Esophagus squamous epithelium (tissue), 5 donors: ENCODE measurements at places on chromosomes 7 and 10.

GRCh38 chr10:122688293-122688989 is 11.2 kb downstream of the C10orf120 start:
- DNase-seq: no peak

GRCh38 chr10:29895456-29895855 is 163.9 kb downstream of the JCAD start:
- no peak for DNase-seq

DNA sequence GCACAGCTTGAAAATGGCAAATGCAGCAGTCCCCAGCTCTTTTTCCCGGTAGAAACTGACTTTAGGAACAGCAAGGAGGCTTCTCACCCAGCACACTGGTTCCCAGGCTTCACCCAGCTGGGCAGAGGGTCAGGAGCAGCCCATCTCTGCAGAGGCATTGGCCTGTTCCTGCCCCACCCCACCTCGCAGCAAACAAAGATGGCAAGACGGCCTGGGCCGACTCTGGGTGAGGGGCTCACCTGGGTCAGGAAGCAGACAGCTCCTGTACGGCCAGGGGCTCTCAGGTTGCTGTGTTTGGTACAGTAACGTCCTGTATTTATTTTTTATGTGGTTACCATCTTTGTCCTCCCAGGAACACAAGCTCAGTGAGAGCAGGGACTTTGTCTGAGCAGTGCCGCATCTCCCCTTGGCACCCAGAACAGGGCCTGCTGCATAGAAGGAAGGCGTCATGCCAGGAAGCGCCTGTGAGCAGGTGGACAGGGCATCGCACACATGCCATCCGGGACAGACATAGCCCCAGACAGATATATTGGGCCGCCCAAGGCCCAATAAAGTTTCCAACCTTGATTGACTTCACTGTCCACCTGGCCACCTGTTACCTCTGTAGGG is 585.0 kb upstream of the FOXK1 start:
- no peak for DNase-seq

GRCh38 chr7:21305455-21306235 is 122.2 kb upstream of the SP4 start:
- DNase-seq: no peak

- DNase-seq: no peak
Observed at GRCh38 chr7:150357270-150357669, 11.4 kb upstream of the REPIN1 start.

DNA sequence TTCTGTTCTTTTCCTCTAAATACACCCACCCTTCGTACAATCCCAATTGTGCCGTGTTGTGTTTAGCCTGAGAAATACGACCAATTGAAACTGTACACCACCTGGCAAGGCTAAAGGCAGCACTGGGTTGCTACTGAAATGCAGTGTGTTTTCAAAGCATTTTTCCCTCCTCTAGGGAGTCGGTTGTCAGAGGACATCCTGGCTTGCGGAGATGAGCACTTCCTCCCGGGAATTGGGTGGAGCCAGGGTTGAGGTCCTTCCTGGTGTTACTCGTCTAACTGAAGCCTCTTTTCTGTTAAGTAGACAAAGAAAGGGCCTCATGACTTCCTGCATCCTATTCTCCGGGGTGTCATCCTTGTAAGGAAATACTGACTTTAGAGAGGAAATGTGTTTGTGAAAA is 133.5 kb downstream of the MTPAP start:
- DNase-seq: no peak

DNA sequence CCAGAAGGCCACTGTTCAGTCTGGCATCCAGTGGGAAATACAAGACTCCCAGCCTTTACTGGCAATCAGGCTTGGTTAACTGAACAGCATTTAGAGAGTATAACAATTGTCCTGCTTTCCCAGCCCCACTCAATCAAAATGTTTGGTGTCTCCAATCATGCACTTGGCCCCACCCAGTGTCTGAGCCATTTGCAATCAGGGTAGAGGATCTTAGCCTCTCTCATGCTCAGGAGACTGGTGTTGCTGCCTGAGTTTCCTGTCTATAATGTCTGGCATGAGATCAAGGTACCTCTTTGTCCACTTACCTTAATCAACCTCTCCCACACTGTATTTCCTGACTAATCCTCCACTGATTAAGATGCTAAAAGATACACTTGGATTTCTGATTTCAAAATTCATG is 290.2 kb upstream of the GHITM start:
- DNase-seq: no peak

DNA sequence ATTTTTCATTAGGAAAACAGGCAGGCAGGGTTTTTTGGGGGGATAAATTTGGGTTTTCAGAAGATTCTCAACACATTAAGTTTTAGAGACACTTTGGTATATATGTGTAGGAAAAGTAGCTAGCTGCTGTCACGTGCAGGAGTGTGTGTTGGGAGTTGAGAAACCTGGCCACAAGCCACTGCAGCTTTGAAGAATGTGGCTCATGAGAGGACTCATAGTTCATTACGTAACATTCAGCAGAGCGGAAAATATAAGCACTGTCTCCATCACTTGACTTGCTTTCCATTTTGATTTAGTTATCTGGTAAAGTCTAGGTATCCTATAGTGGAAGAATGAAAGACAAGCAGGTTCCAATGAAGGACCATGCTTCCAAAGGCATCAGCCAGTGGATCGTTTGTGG is 31.2 kb downstream of the SMNDC1 start:
- DNase-seq: no peak

GRCh38 chr10:121590772-121591171 is 7.5 kb downstream of the FGFR2 start:
- DNase-seq: no peak

- no peak for DNase-seq
Observed at GRCh38 chr7:25951414-25952260, 200.4 kb upstream of the NFE2L3 start.

DNA sequence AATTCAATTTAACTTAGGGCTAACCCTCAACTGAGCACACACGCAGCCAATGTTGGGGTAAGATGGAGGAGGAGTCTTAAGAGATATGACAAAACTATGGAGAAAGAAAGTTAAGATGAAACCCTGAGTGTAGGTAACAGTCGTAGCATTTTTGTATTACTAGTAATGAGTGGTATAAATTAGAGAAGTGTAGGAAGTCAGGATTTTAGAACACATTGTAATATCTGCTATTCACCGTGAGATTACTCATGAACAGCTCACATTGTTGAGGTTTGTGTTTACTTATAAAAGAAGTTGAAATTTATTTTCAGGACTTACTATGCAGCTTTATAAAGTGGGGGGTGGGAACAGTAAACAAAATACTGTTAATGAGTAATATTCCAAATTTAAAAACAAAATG is 107.2 kb downstream of the ARHGAP21 start:
- no peak for DNase-seq

DNA sequence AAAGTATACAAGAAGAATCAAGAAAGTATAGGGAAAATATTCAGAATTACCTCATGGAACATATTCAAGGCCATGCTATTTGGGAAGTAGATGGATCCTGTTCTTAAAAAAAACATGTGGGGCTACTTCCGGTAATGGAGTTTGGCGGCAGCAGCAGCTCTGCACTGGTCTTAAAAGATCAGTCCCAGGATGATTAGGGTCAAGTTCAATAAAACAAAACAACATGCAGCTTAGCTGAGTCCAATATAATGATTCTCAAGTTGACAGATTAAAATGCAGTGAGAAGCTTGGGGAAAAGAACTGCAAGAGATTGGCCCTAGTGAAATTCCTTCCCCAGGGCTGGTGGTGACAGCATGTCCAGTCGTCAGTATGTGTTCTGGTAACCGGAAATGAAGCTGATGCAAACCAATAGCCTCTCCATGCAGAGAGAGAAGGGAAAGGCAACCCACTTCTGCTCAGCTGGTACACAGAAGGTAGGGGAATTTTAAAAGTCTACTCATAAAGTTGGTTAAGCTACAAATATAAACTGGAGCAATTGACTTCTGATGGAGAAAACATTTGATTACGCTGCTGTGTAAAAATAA is 305.1 kb upstream of the IMMP2L start:
- no peak for DNase-seq

DNA sequence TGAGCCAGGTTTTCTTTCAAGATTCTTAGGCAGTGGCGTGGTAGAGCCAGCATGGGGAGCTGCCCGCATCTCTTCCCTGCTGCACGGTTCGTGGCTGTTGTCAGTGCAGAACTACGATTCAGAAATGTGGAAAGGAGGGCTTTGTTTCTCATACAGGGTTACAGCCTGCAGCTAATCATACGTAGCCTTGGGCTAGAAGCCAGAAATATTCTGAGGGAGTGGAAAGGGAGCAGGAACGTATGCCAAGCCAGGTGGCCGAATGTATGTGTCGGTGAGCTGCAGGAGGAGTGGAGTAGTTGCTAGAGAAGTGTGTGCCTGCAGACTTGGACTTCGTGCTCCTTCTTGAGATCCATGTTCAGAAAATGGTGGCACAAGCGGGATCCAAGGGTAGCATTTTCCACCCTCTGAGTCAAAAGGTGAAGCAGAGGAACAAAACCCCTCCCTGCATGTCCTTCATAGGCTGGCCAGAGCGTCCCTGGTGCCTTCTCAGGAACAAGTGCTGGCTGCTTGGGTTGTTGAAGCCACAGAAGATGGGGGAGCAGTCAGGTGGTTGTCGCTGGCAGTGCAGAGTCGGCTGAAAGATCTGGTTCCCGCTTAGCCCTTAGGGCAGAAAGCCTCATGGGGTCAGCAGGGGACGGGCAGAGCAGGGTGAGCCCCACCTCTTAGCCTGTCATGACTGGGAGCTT is 40.9 kb downstream of the LANCL2 start:
- DNase-seq: no peak

- DNase-seq: no peak
Observed at GRCh38 chr10:78222096-78222790, 188.6 kb downstream of the RPS24 start.

DNA sequence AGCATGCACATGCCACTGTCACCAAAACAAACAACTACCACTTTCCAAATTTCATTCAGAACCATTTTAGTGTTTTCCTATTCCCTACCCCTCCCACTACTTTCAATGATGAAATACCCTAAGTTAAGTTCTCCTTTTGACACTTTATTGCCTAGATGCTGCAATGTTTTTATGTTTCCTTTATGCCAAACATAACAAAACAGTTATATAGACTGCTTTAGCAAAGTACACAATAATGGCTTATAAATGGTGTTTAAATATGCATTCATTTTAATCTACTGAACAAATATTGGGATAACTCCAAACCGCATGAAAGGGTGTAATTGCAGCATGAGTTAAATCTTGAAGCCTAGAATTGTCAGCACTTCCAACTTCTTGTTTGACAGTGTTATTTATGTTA is 69.2 kb downstream of the PHYHIPL start:
- DNase-seq: no peak

DNA sequence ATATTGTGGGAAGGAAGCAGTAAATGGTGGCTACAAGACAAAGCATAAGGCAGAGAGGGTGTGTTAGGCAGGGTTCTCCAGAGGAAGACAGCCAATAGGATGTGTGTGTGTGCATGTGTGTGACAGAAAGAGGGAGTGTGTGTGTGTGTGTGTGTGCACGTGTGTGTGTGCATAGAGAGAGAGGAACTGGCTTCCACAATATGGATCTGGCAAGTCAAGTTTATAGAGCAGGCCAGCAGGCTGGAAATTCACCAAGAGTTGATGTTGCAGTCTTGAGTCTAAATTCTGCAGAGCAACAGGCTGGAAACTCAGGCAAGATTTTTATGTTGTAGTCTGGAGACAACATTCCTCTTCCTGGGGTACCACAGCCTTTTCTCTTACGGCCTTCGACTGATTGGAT is 374.0 kb downstream of the TNS3 start:
- DNase-seq: no peak

- DNase-seq: no peak
Observed at GRCh38 chr10:102581981-102582580, 62.2 kb upstream of the TRIM8 start.

GRCh38 chr7:103391976-103392375 is 44.5 kb downstream of the PSMC2 start:
- no peak for DNase-seq

GRCh38 chr7:44845451-44845850 is 2.4 kb downstream of the H2AZ2 start:
- no peak for DNase-seq

- DNase-seq: no peak
Observed at GRCh38 chr7:74665296-74665938, 7.9 kb downstream of the GTF2I start.

GRCh38 chr10:125066764-125067450 is 93.5 kb downstream of the CTBP2 start:
- DNase-seq: no peak

- no peak for DNase-seq
Observed at GRCh38 chr10:59865101-59865500, 41.3 kb downstream of the CCDC6 start.

- DNase-seq: no peak
Observed at GRCh38 chr10:98613446-98613845, 166.7 kb upstream of the HPS1 start.

DNA sequence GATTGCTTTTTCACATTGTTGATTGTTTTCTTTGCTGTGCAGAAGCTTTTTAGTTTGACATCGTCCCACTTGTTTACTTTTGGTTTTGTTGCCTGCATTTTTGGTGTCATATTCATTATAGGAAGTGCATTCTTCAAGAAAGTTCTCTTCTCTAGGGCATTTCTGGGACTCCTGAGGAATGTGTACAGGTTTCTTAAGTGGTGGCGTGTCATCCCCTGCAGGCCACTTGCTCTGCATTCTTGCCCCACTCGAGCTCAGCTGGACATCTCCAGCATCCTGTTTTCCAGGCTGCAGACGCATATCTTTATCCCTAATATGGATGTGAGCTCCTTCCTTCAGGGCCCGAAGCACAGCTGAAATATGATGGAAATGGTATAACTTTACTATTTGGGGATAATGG is 255.6 kb upstream of the HABP2 start:
- DNase-seq: no peak

- DNase-seq: no peak
Observed at GRCh38 chr7:33039903-33040292, 22.7 kb downstream of the NT5C3A start.

- no peak for DNase-seq
Observed at GRCh38 chr7:66905689-66906088, 15.3 kb upstream of the TMEM248 start.

DNA sequence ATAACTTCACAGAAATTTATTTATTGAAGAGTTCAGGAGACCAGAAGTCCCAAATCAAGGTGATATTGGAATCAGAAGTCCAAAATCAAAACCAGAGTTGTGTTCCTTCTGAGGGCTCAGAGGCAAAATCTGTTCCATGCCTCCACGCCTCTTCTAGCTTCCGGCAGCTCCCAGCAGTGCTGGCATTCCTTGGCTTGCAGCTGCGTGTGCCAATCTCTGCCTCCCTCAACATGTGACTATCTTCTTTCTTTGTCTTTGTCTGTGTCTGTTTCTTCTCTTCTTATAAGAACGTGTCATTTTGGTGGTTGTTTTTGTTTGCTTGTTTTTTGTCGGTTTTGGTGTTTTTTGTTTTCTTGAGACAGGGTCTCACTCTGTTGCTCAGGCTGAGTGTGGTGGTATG is 116.1 kb downstream of the APBB1IP start:
- DNase-seq: no peak

DNA sequence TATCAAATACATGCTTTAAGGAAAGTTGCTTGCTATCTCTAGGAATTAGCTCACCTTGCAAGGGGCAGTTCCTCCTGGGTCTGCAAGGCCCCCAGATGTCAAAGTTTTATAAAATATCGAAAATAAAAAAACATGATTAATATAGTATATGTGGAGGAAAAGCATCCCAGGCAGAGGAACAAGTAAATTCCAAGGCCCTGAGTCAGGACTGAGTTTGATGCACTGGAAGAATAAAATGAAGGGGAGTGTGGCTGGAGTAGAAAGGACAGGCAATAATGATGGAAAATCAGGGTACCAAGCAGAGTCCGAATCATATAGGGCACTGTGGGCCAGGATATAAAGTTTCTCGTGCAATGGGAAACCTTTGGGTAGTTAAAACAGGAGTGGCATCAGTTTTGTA is 112.4 kb upstream of the EEPD1 start:
- DNase-seq: no peak
